Activated CD8-positive, alpha-beta T cell treated with anti-CD3 and anti-CD28 coated beads for 36 hours (primary cell): ENCODE measurements at places on chromosomes 7 and 10.

DNA sequence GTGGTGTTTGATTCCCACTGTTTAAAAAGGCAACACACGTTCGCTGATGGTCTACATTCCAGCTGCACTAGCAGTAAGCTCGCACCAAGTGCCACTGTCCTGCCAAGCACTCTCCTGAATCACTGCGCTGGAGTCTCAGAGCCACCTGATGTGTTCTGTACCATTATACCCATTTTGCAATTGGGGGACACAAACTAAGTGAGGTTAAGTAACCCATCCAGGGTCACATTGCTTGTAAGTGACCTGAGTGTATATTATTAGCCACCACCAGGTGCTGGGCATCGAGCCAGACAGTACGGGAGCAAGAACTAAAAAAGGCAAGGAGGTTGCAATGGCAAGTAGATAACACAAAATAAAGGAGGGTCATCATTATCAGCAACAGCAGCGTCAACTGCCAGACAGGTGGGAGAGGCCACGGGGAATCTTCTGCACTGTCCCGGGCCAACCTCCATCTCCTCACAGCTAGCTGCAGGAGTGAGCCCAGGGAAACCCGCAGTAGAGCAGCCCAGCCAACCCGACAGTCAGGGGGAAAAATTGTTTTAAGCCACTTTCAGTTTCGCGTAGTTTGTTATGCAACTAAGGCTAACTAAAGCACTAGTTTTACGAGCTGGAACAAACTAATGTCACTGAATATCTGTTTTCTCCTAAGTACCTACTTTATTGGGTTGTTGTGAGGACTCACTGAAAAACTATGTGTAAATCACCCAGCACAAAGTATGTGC, 712 bp upstream of the CPVL start:
- no peak overlapping the region for H3K27ac ChIP-seq
- H3K4me3 ChIP-seq, result no peak overlapping the region
- H3K4me1 ChIP-seq, result peaks cover 6% of the 10 kb centered on the region
- no peak for DNase-seq

DNA sequence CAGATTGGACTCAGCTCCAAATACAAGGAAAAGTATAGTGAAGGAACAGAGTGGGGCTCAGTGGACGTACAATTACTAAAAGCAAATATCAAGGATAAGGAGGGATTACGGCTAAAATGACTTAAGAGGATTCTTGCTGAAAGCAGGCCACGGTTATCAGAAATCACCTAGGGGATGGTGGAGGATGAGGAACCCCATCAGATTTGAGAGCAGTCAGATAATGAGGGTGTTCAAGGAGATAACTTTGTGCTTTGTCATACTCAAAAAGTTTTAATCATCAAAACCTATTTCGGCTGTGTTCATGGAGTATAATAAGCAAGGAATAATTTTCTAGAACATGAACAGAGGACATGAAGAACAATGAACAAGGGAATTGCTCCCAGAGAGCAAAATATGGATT, 275.8 kb downstream of the SEMA3D start:
- H3K27ac ChIP-seq, result no peak overlapping the region
- H3K36me3 ChIP-seq, result no peaks in the 10 kb centered on the region
- no peak overlapping the region for H3K4me3 ChIP-seq
- H3K27me3 ChIP-seq, result no peaks in the 10 kb centered on the region

- H3K4me3 ChIP-seq, result no peak overlapping the region
- no peak overlapping the region for H3K27ac ChIP-seq
- DNase-seq, result no peak
- H3K36me3 ChIP-seq, result no peaks in the 10 kb centered on the region
Measured at GRCh38 chr10:521261-522250, 167.9 kb downstream of the DIP2C start.

- no peak for DNase-seq
- no peaks in the 10 kb centered on the region for H3K4me1 ChIP-seq
- no peaks in the 10 kb centered on the region for H3K27me3 ChIP-seq
Measured at GRCh38 chr10:48700493-48700892, 15.8 kb downstream of the WDFY4 start.

DNA sequence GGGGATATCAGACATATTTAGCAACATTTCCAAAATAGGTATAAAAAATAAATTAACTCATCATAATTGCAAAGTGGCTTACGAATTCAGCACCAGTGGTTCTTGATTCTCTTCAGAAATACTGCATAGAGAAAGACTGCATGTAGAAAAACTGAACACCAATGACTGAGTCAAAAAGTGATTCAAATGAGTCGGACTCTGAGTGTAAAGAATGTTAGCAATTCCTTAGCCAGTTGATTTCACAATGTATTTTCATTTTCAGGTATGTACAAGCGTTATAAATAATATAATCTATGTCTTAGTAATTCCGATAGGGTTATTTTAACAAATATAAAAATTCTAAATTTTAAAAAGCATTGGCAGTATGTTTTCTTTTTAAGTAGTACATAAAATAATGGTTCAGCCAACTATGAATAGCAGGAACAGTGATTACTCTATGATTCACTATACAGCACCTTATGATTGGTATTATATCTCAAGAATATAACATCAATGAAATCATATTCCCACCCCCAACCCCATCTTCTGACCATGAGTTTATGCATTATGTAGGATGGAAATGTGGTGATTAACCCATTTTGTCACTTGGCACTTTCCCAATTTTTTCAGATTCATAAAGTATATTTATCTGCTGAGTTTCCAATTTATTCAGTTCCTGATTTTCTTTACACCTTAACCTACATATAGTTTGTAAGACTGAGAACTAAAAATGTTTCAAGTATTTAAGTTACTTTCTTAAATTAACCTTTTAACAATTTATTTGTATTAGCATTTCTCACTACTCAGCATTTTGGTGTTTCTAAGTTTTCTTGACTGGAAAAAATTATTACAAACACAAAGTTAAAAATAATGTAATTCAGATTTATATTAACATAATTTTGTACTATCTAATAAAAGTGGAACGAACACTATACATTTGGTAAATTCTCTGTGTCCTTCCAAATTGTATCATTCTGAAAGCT, 33.9 kb downstream of the DNAJC1 start:
- no peaks in the 10 kb centered on the region for H3K27me3 ChIP-seq
- H3K27ac ChIP-seq, result no peak overlapping the region
- H3K36me3 ChIP-seq, result peaks cover 5% of the 10 kb centered on the region
- no peak for DNase-seq
- peaks cover 8% of the 10 kb centered on the region for H3K4me1 ChIP-seq

- H3K27me3 ChIP-seq, result no peaks in the 10 kb centered on the region
- H3K4me3 ChIP-seq, result no peak overlapping the region
- H3K36me3 ChIP-seq, result no peaks in the 10 kb centered on the region
Measured at GRCh38 chr7:108165723-108166122, 35.6 kb upstream of the LAMB4 start.

DNA sequence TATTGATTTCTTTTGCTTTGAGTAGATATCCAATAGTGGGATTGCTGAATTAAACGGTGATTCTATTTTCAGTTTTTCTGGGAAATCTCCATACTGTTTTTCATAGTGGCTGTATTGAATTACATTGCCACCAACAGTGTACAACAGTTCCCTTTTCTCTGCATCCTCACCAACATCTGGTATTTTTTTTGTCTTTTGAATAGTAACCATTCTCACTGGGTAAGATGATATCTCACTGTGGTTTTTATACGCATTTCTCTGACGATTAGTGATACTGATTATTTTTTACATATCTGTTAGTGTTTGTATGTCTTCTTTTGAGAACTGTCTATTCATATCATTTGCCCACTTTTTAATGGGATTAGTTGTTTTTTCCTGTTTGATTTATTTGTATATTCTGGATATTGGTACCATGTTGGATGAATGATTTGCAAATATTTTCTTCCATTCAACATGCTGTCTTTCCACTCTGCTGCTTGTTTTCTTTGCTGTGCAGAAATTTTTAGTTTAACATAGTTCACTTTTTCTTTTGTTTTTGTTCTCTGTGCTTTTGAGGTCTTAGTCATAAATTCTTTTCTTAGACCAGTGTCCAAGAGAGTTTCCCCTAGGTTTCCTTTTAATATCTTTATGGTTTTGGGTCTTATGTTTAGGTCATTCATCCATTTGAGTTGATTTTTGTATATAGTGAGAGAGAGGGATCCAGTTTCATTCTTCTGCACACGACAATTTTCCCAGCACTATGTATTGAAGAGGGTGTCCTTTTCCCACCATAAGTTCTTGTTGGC, 584.7 kb downstream of the PHTF2 start:
- no peaks in the 10 kb centered on the region for H3K27me3 ChIP-seq
- H3K36me3 ChIP-seq, result no peaks in the 10 kb centered on the region
- H3K4me3 ChIP-seq, result no peak overlapping the region
- H3K4me1 ChIP-seq, result no peaks in the 10 kb centered on the region
